ENCODE measurements at places on chromosomes 16 and 17.
A peak's percentile ranks its signal among the peaks of the same experiment; 100 is the strongest.

DNA sequence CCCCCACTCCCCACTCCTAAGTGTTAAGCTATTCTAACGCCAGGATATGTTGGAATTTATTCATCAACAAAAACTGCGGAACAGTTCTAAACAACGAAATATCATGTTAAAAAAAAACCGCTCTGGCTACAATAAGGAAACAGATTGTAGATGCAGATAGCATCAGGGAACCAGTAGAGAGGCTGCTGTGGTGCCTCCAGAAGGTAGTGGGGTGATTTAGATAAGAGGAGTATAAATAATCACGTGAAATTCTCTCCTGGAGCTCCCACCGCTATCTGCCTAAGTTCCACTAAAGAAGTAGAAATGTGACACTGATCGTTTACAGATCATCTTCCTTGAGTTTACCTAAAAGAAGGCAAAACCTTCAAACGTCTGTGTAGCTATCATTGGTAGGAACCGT, 8.0 kb downstream of the AHSP start:
- DNase-seq, result no peak

DNA sequence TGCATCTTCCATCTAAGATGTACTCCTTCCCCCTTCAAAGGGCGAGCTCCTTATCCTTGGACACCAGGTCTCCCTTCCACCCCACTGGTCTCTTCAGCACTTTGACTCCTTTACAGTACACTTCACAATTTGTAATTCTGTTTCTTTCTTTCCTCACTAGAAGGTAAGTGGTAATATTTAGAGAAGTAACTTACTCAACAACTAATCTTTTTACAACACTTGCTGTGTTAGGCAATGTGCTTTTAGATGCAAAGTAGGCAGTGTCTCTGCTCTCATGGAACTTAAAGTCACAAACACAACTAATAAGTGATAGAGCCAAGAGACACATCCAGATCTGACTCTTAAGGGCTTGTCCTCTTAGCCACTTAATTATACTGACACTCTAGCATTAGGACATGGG, 6.4 kb downstream of the SIAH1 start:
- no peak for DNase-seq

- DNase-seq, result no peak
Observed at GRCh38 chr17:47692137-47692894, 1.6 kb upstream of the TBKBP1 start.

DNA sequence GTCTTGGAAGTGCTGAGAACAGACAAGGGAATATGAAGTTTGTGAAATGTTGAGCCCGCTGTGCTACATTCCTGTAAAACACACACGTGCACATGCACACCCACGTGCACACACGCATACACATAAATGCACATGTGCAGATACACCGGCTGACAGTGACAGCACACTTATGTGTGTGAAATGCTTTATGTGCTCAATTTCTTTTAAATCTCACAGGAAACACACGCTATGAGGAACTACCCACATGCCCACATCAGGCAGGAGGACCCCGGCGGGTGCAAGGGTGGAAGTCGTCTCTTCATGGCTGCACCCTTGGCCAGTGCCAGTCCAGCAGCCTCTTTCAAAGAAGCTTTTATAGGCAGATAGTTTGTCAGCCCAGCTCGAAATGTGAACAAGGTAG, 561 bp upstream of the WFDC1 start:
- no peak for DNase-seq

GRCh38 chr16:86809458-86809955, 231.2 kb downstream of the FOXL1 start:
- DNase-seq, result peak; percentile 52

DNA sequence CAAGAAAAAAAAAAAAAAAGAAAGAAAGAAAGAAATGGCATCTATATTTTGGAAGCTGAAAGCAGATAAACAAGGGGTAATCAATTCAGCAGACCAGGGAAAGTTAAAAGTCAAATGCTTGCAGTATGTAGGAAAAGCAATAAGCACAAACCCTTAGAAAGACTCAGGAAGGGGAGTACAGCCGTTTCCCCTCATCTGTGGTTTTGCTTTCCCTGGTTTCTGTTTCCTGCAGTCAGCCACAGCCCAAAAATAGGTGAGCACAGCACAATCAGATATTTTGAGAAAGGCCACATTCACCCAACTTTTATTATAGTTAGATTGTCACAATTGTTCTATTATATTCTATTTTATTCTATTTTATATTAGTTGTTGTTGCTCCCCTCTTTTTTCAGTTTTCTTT, 14.4 kb upstream of the ALOX12 start:
- no peak for DNase-seq

- no peak for DNase-seq
Observed at GRCh38 chr16:63365649-63366304, 1329.5 kb upstream of the CDH8 start.

DNA sequence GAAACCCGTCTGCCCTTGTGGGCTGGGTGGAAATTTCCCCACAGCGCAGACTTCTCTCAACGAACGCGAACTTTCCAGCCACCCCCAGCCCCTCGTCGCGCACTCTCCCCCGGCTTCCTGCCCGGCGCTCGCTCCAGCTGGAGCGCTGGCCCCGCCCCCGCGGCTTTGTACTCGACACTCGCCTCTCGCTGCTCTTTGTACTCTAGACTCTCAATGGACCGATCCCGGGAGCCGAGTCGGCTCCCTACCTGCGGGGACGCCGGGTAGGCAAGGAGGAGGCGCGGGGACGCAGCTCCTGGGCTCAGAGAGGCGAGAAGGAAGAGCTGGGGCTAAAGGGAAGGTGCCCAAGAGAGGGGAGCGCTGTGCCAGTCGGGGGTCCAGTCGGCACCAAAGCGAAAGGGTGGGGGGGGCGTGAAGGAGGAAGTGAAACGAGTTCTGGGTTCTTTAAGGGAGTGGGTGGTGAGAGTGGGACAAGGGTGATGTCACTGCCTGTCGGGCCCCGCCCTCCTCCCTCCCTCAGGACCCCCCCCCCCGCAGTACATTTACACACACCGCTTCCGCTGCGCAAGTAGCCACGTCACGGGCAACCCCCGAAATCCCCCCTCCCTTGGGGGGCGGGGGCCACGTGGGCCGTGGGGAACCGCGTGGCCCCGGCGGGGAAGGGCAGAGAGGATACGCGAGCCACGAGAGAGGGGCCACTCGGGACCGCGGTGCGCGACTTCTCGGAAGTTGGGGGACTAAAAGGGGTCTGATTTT, 9.7 kb downstream of the KDM6B start:
- no peak for DNase-seq

- no peak for DNase-seq
Observed at GRCh38 chr16:48295488-48296281, 48.3 kb upstream of the ABCC11 start.

DNA sequence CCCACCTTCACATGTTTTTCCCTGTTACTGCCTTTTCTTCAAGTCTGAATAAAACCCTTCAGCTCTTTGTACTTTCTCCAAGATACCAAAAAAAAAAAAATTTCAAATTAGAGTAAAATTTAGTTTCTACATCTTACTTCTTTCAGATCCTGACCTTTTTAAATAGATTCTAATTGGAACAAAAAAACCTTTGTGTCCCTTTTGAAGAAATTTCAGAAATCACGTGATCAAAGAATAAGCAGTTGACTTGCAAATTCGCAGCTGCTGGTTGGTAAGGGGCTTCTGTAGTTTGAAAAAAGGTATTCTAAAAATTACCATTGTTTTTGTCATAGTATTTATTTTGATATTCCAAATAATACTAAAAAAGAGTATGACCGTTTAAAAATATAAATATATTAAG, 71.7 kb downstream of the CDC27 start:
- no peak for DNase-seq

DNA sequence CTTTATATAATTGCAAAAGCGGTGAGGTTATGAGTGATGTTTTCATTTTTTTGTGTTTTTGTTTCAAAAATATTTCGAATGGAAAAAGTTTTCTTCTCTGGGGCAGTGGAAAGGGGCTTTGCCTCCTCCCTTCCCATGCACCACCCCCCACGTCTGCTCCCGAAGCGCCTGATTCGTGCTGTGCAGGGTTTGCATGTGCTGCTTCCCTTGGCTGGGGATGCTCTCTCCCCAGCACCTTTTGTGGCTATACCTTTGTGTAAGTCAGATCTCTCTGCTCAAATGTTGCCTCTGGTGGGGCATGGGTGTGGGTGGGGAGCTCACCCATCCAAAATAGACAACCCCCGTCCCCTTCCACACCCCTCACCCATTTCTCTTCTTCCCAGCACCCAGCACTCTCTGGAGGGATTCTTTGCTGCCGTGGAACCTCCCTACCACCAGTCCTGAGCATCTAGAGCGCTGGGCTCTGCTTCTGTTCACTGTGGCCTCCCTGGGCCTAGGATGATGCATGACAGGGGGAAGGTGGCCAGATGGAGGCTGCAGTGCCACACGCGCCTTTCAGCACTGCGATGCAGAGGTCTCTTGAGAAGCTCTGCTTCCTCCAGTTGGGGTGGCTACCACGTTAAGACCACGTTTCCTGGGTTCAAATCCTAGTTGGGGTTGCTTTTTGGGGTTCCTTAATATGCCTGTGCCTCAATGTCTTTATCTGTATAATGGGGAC, 71.2 kb downstream of the IRF8 start:
- no peak for DNase-seq

DNA sequence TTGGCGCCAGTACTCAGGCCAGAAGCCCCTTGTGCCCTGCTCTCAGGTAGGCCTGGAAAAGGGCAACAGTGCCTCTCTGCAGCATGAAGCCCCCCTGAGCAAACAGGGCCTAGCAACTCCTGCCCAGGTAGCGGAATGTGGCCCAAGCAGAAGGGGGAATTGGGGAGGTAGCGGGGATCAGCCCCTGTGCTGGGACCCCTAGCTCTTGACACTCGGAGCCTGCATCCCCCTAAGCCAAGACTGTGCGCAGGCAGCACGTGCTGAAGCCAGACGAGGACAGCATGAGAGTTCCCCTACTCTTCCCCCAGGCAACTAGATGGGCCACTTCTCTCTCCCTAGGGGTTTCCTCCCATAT, 823 bp upstream of the CD2BP2 start:
- DNase-seq, result no peak

- DNase-seq, result peak; percentile 69
Observed at GRCh38 chr16:67091906-67092566, 17.7 kb upstream of the PHAF1 start.

GRCh38 chr17:44906763-44907728, 7.8 kb upstream of the EFTUD2 start:
- no peak for DNase-seq

- no peak for DNase-seq
Observed at GRCh38 chr16:89051521-89052166, 42.0 kb upstream of the ACSF3 start.

GRCh38 chr16:35908942-35909341, 2449.5 kb downstream of the TP53TG3F start:
- no peak for DNase-seq

DNA sequence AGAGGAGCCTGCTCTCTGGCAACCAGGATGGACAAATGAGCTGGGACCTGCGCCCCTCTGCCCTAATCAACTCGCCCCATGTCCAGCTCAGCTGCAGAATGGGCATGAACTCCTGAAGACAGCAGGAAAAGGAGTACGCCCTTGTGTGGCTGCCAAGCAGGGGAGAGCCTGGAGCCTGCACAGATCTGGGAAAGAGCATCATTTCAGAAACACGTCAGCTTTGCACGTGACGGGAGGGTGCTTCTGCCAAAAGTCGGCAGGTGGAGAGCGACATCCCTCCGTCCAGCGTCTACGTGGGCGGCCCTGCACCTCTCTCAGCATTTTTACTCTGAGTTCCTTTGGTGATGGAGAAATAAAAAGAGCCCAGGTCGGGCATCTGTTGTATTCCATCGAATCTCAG, 18.5 kb downstream of the NME3 start:
- DNase-seq, result no peak

- no peak for DNase-seq
Observed at GRCh38 chr17:79114458-79115301, 40.1 kb downstream of the ENGASE start.

GRCh38 chr17:80694992-80695912, 150.6 kb downstream of the RPTOR start:
- DNase-seq, result no peak

DNA sequence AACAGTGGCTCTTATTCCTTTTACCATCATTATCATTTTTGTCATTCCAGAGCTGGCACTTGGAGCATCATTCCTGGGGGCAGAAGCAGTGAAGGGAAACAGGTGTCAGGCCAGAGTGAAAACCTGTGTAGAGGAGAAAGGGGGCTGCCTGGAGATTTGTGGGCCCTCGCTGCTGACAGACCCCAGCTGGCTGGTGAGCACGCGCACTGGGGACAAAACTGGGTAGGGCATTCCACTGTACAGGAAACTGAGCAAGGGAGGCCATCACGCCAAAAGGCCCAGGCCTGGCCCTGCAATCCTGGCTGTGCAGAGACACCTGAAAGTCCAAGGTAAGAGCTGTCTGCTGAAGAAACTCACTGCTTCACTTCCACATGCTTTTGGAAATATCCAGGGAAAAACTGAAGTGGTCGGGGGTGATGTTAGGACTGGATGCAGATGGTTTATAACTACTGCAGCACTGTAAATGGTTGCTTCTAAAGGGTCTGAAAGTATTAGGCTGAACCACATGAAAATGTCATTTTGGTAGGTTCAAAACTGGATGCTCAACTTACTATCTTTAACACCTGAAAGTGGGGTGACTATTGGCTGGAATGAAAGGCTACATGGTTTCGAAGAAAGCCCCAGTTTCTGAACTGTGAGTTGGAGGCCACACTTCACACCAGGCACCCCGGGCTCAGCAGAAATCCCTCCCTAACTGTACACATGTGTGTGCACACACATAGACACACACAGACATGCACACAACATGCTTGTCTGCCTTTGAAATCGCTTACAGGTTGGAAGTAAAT, 225.0 kb downstream of the C16orf78 start:
- DNase-seq, result no peak

DNA sequence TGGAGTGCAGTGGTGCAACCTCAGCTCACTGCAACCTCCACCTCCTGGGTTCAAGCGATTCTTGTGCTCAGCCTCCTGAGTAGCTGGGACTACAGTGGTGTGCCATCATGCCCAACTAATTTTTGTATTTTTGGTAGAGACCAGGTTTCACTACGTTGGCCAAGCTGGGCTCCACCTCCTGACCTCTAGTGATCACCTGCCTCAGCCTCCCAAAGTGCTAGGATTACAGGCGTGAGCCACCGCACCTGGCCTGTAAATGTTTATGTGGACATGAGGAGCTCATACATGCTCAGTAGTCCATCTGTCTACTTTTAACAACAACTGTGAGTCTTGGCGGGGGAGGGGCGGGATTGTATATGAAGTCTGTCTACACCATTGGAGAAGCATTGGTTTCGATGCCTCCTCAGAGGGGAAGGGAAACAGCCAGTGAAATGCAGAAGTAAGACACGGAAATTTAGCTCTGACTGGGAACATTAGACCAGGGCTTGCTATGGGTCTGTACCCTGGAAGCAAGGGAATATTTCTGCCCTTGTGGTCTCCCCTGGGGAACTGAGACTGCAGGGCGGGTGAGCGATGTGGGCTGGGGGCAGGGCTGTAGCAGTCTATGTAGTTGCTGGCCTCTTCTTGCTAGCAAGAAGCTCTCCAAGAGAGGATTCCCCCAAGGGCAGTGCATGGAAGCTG, 9.3 kb downstream of the NUBP1 start:
- DNase-seq, result no peak

DNA sequence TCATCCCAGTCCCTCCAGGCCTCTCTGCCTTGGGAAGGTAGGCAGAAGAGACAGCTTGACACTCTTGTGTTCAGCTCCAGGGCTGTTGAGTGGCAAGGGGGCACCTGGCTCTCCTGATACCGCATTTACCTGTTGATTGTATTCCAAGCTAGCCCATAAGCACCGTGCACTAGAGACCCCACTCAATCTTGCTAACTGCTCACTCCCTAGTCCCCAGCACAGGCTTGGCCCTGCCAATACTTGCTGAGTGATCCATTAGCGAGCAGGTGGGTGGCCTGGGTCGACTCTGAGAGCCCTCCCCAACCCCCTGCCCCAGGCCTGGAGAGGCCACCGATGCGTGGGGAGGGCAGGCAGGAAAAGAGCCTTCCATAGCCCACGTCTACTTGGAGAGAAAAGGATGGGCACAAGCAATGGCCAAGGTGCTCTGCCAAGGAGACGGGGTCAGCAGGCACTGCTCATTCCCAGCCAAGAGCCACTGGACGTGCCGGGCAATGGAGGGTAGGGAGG, 29.5 kb downstream of the FA2H start:
- DNase-seq, result no peak
